ENCODE measurements at places on chromosomes 1 and 21.

DNA sequence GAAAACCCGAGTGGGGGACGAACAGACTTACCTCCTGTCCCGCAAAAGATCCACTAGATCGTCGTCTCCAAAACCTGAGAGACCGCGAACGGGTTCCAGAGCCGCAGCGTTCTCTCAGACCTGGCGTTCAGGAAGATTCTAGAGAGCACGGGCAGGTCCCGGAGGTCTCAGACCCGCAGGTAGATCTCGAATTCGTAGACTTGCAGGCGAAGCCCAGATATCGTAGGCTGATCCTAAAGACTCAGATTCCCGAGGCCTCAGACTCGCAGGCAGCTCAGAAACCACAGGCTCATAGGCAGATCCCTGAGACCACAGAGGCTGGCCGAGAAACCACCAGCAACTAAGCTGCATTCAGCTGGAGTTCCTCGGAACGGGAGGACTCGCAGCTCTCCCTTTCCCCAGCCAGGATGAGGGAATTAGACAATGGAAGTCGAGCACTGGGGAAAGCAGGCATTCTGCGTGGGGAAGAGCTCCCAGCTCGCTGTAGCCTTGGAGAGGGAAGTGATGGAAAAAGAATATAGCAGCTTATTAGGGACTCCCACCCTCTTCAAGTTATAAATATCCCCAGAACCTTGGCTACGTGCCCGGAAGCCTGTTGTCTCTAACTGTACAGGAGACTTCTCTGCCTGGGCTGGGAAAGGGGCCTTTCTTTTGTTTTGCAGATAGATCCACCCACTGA, at the start of gene ZNF436:
Gene ZNF436 (minus strand): TSS at position 502 of the 679 bp plus-strand sequence. CDS start 1,831 bp downstream, outside the sequence.
- peak; percentile 90 for DNase-seq

- no peak for DNase-seq
Observed at GRCh38 chr21:45135868-45136267, 61.5 kb downstream of the ADARB1 start.

DNA sequence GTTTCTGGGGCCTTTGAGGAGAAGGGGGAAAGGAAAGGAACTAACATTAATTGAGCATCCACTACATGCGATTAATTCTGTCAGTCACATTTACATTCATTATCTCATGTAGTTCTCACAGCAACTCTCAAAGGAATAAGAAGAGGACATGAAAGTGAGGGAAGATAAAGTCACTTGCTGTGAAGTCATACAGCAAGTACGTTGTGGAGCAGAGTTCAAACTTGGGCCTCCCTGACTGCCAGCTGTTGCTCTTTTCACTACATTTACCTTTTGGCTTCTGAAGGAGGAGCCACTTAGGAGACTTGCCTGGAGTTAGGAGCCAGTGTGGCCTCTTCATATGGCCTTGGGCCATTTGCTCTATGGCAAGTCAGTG, 6.2 kb downstream of the ZNF691 start:
- DNase-seq, result no peak

DNA sequence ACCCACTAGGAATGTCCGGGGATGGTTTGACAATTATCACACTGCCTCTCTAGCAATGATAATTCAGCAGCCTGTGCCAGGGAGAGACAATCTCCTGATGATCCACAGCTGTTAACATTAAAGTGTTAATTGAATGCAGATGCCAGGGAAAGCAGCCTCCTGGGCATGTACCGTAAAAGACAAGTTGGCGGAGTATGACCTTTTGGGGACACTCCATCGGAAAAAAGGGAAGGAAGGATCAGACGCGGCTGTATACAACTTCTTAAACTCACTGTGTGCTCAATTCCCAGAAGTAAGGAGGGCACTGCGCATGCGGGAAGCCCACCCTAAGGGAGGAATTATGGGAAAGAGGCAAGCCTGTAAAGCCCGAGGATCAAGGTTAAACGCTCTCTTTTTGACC, 62.6 kb downstream of the MAP3K7CL start:
- DNase-seq, result no peak
